ENCODE measurements at places on chromosomes 7 and 10.
A peak's percentile ranks its signal among the peaks of the same experiment; 100 is the strongest.

DNA sequence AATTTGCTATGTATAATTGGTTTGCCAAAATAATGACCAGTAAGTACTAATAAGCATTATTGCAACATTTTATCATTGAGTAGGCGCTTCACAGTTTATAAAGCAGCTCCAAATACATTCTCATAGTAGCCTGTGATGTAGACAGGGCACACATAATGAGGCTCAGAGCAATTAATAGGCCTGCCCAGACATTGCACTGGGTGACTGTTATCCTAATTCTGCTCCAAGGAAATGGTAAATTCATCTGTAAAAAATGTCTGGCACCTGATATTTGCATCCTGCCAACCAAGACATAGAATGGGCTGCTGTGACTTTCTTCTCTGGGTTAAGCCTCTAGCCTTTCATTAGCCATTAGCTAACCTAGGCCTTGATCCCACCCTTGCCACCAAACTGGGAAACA, 97.6 kb downstream of the SEM1 start:
- DNase-seq = no peak

DNA sequence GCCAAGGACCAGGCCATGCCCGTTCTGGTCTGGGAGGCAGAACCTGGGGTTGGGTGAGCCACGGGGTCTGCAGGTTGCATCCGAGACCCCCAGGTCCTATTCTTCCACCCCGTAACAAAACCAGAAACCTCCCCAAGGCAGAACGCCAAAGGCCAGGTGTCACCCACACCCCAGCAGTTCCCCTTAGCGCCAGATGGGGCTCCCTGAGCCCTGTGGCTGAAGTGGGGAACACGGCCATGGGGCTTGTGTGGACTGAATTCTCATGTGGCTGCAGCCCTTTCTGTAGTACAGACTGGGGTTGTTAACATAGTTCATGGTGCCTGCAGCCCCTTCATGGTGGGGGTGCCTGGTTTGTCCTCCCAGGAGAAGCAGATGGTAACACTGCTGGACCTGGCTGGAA, 10.2 kb downstream of the BRI3 start:
- DNase-seq = no peak

- DNase-seq = no peak
These were observed 505.6 kb upstream of the MKI67 start for GRCh38 chr10:128631801-128632241.

GRCh38 chr10:71267508-71268240, 51.4 kb upstream of the SLC29A3 start:
- DNase-seq = no peak

GRCh38 chr7:140049339-140050024, 13.3 kb downstream of the PARP12 start:
- no peak for DNase-seq

- DNase-seq = peak; percentile 9
These were observed 115.3 kb downstream of the SGMS1 start for GRCh38 chr10:50508315-50509051.

GRCh38 chr7:99133766-99134564, 9.9 kb downstream of the SMURF1 start:
- DNase-seq = no peak

GRCh38 chr10:59362959-59363381, 621 bp upstream of the FAM13C start:
- DNase-seq = no peak

DNA sequence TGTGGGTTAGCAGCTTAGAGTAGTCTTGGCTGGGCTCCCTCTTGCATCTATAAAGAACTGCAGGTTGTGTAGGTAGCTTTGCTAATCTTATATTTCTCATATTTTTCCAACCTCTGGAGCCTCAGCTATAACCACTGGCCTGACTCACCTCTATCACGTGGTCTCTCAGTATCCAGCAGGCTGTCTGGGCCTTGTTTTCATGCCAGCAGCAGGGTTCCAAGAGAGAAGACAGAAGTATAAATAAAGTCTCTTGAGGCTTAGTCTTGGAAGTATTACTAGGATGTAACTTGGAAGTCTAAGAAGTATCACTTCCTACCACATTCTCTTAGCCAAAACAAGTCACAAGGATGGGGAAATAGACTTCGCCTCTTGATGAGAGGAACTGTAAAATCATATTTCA, 73.3 kb downstream of the WIPF3 start:
- no peak for DNase-seq

DNA sequence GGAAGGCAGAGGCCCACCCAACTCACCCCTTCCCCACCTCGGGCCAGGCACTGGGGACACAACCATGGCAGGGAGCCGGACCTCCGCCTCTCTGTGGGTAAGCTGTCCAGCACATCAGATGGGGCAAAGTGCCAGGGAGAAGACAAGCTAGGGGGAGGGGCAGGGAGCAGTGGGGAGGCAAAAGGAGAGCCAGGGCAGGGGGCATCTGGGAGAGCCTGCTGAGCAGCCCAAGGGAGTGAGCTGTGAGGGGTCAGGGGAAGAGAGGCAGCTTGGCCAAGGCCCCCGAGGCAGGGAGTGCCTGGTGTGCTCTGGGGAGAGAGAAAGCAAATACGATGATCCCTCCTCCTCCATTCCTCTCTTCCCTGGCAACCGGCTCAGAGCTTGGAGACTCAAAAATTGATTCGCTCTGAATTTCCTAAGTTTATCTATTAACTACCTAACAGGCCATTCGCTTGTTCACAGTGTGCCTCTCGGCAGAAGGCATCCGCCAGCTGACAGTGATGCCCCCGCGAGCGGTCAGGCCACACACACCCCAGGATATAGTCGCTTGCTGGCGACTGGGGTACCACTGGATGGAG, 4.5 kb downstream of the CAMK2B start:
- no peak for DNase-seq

DNA sequence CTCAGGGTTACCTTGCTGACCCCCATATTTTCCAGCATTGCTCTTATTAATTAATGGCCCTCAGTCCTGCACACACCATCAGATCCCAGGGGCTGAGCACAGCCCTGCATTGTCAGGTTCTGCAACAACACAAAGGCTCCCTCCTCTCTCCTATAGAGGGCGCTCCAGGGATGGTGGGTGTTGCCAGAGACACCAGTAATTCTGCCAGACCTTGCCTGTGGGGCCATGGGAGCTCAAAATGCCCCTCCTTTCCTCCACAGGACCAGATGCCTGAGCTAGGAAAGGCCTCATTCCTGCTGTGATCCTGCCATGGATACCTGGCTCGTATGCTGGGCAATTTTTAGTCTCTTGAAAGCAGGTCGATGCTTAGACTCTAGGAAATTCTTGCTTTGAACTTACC, 42.8 kb upstream of the PRSS58 start:
- no peak for DNase-seq

DNA sequence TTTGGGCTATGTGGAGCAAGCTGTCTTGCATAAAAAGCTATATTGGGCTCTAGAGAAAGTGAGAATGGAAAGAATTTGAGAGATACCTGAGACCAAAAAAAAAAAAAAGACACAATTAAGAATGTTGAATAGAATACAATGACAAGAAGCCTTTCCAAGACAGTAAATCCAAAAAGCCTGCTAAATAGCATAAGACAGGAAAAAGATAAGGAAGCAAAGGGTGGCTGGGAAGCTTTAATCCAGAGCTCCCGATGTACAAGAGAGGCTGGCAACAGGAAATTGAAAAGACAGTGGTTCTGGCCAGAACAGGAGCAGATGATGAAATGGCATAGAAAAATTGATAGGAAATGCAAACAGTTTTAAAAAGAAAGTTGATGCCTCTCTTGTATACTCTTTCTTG, 174.9 kb downstream of the CACNA2D1 start:
- DNase-seq = no peak

DNA sequence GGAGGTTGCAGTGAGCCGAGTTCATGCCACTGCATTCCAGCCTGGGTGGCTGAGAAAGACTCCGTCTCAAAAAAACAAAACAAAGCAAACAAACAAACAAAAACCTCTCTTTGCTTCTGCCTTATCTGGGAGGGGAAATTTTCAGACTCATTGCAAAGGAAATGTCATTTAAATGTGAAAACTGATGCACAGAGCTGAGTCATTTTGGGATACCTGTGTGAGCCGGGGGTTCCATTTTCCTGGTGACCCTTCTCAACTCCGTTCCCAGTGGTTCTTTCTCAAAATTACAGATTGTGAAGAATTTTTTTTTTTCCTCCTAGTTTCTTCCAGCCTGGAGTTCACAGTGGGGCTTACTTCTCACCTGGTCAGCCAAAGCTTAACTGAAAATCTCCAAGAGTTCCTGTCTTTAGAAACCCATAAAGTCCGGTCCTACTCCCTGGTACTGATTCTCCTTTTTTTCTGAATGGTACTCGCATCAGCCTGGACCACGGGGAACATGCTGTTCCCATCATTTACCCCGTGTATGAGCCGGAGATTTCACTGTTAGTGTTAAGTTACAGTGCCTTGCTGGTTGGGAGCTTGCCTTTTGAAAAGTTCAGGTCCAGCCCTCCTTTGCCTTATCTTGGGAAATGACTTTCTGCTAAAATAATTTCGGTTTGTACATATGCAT, 56.9 kb downstream of the RBM20 start:
- DNase-seq = no peak

GRCh38 chr10:110462166-110463095, 35.3 kb upstream of the DUSP5 start:
- no peak for DNase-seq

DNA sequence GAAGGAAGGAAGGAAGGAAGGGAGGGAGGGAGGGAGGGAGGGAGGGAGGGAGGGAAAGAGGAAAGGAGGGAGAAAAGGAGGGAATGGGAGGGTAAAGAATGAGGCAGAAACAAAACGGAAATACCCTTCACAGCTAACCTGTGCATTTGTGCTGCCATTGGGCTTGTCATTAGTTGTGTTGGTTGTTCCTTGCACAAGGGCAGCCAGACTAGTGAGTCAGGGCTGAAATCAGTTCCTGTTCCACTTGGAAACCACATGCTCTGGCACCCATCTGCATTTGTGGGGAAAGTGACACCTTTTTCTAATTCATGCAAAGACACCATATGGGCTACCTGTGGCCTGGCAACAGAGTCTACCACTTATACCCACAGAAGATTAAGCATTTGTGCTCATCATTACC, 1004.0 kb upstream of the C7orf33 start:
- no peak for DNase-seq

DNA sequence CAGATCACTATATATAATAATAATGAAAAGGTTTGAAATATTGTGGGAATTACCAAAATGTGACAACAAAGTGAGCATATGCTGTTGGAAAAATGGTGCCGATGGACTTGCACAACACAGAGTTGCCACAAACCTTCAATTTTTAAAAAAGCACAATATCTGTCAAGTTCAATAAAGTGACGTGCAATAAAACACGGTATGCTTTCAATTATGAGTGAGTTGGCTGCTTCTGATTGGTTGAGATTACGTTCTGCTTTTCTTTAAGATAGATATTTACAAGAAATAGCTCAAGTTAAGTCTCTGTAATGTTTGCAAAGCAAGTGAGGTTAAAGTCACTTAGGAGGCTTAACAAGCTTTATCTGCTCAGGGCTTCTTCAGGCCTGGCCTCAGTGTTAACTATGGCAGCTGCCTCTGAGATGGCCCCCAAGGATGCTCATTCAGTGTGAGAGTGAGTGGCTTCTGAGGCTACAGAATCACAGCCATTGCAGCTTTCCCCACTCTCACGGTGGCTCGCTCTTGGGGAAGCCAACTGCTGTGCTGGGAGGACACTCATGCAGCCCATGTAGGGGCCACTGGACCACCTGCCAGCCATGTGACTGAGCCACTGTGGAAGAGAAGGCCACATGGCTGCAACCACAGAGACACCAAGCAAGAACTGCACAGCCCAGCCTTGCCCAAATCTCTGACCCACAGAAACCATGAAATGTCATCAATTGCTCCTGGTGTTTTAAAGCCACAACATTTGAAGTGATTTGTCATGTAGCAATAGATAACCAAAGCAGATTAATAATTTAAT, 78.3 kb upstream of the TMEM72 start:
- DNase-seq = no peak

- no peak for DNase-seq
These were observed 182.7 kb upstream of the PRPS1L1 start for GRCh38 chr7:18210377-18210776.

DNA sequence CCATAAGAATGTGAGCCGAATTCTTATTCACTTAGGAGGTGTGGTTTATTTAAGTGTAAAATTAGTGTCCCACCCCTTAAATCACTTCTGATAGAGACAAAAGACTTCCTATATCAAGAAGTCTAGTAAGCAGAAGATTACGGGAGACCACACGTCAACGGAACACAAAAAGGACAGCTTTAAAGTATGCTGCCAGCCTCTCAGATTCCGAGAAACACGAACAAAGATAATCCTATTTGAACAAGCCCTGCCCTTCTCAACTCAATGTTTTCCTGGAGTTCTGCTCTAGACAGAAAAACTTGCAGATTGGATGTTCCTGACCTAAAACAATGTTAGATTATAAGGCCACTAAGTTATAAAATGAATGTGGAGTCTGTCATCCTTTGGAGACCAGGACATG, 4.9 kb upstream of the MCU start:
- no peak for DNase-seq

DNA sequence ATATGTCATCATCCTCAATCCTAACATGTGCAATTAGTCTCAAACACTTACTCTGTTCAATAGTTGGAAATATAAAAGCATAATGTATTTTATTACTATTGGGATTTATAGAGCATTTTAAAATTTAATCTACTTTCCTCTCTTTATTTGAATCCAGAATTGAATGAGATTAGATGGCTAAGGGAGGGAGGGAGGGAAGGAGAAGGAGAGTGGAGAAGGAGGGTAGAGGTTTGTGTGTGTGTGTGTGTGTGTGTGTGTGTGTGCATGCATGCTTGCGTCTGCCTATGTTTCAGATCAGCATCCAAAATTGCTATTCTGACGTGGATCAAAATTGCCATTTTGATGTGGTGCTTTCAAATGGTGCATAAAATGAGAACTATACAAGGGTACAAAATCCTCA, 90.8 kb downstream of the NRP1 start:
- no peak for DNase-seq

GRCh38 chr7:50209461-50210135, 94.9 kb upstream of the IKZF1 start:
- no peak for DNase-seq

DNA sequence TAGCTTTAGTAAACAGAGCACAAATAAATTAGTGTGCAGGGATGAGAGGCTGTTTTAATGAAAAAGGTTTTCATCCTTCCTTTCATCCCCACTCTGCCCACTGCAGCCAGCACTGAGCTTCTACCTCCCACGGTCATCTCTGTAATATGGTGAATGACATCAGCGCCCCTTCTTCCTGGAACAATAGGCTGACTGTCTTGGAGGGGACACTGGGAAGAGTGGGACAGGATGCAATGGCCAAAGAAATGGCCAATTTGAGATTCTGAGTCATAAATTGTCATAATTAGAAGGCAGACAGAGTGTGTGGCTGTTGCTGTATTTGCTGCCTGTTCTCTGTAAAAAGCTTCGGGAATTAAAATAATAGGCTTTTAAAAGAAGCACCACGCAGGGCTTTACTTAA, 126.7 kb upstream of the CALN1 start:
- DNase-seq = no peak
